GM20000 (cell line): ENCODE measurements at places on chromosomes 6 and 20.

DNA sequence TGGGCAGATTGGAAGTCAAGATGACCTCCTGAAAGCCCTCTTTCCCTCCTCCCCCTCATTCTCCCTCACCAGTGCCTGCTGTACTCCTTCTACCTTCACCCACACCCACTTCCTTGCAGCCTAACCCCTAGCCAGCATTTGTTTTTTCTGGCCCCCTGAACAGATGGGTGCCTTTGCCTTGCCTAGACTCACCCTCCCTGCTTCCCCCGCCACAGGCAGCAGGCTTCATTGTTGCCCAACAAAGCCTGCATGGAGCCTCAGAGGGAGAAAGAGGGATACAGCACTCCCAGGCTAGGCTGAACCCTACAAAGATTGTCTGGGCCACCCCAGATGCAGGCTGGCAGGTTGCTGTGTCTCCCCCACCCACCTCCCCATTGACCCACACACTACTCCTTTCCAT, 2.7 kb downstream of the MOCS1 start:
- no peak for DNase-seq

DNA sequence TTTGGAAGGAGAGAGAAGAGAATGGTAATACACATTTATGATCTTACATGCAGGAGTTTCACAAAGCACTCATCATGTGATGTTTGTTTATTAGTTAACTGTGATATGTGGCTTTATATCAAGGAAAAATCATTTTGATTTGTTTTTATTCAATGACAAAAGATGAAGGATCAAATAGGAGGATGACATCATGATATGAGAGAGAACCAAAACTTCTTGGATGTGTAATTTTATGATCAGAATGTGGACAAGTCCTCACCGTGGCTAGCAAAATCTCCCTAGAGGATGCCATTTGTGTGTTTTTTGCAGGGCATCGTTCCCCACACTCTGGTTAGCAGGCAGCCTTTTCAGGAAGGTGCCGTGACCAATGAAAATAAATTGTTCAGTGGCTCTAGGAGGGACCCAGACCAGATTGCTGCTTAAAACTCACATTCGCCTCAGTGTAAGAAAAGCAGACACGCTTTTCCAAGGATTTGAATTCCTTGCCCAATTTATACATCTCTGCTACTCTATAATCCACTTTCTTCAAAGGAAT, 552.7 kb downstream of the NKAIN2 start:
- no peak for DNase-seq

- no peak for DNase-seq
These were observed 203.3 kb downstream of the ARID1B start for GRCh38 chr6:156980515-156980914.

- no peak for DNase-seq
These were observed 127.5 kb downstream of the BTBD9 start for GRCh38 chr6:38512211-38512610.

GRCh38 chr20:39029364-39029763, 67.2 kb downstream of the DHX35 start:
- no peak for DNase-seq

- no peak for DNase-seq
These were observed 459.6 kb downstream of the UTRN start for GRCh38 chr6:144744720-144745119.

- DNase-seq: no peak
These were observed 26.0 kb downstream of the CD164 start for GRCh38 chr6:109356237-109356636.

DNA sequence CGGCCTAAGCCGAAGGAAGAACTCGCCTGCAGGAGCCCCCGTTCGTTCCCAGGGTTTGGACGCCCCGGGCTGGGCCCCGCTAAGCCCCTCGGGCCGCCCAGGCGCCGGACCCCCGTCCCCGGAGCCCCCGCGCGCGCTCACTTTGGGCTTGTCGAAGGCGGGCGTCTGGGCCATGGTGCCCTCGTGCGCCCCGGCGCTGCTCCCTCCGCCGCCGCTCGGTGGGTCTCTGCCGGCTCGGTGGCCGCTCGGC, 140 bp downstream of the ADA start:
- no peak for DNase-seq
